ENCODE measurements at places on chromosomes 2 and 18. TPM values are rescaled to one million over a fixed set of nuclear protein-coding genes. Genes with fewer than 3 reads are reported as not detected.

- no peak for DNase-seq
Observed at GRCh38 chr2:62364791-62365528, 141.0 kb downstream of the TMEM17 start.

- no peak for DNase-seq
Observed at GRCh38 chr2:142010477-142011270, 120.1 kb downstream of the LRP1B start.

- DNase-seq: no peak
Observed at GRCh38 chr2:221845021-221845365, 272.9 kb upstream of the EPHA4 start.

DNA sequence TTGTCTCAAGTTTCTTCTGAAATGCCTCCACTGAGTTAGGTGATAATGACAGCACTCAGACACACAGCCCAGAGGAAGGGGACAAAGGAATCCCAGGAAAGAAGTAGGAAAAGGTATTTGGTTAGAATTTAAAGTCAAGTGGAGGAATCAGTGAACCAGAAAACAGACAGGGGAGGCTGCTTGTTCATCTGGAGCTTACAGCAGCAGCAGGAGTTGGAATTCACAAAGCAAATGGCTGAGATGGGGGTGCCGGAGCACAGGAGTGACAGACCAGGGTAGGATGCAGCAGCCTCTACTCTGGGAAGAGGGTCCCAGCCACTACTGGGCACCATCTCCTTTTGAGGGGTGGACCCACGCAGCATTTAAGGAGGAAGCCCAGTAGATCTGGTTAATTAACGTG, 104.8 kb downstream of the ST6GAL2 start:
- no peak for DNase-seq

DNA sequence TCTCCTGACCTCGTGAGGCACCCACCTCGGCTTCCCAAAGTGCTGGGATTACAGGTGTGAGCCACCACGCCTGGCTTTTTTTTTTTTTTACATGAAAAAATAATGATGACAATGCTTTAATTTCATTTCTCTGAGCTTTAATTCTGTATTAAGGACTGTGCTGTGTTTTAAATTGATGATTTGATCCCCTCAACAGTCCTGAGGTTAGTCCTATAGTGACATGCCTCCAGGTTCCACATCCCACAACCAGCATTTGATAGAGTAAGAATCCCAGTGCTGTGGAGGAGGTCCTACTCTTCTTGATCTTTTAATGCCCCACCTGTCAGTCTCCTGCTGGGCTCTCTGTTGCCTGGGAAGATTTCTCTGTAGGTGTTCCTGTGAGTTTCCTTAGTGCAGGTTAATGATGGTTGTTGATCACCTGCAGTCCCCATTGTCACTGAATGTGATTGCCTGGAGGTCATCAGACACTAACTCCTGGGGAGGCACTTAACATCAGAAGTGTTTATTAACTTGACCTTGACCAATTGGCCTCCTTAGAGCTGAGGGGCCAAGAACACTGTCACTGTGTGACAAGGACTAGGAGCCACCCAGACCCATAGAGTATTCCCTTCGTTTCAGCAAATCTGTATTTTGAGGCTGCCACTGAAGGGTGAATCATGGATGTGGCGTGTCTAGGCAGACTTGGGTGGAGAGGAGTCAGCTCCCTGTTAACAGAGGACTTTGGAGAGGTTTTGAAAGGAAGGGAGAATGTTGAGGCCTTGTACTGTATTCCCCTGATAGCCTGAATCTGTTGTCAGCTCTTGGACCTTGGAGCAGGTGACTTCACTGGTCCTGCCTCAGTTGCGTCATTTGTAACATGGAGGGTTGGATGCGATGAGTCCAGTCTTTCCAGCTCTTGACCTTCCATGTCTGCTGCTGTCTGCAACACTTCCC, 11.5 kb downstream of the ASAP2 start:
- no peak for DNase-seq

GRCh38 chr2:23505984-23506380, 121.0 kb downstream of the KLHL29 start:
- DNase-seq: no peak

DNA sequence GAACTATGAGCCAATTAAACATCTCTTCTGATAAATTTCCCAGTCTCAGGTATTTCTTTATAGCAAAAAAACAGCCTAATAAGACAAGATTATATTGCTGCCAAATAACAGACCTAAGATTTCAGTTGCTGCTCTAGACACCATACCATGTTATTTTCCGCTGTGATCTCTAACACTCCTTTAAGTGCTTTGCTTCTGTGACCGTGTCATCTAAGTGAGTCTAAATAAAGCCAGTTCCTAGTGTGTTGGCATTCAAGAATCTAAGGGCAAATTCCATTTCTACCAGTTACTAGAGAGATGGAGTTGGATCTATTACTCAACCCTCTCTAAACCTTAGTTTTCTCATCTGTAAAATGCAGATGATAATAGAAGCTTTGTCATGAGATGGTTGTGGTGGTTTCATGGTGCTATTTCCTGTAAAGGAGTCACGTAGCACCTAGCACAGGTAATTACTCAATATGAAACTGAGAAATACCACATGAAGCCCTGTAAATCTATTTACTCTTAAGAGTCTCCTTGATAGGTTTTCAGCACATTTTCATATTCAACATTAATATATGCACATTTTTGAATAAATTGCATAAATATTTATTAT, 40.5 kb downstream of the SPHKAP start:
- no peak for DNase-seq

- DNase-seq: no peak
Observed at GRCh38 chr2:162092008-162092390, 18.0 kb upstream of the DPP4 start.

DNA sequence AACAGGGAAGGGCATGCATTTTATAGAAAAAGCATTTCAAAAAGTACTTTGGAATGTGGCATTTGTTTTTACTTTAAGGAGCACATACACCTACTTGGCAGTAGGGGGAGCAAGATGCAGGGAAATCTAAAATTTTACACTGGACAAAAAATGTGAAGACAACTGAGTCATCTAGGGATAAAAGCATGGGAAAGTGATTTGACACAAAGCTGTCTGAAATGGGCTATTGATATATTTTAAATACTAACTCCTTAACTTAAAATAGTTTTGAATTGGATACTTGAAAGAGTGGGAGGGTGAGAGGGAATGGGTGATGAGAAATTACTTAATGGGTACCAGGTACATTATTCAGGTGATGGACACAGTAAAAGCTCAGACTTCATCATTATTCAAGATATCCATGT, 15.8 kb downstream of the TMEM200C start:
- DNase-seq: peak; percentile 24

GRCh38 chr2:208000701-208001395, 24.5 kb downstream of the PLEKHM3 start:
- DNase-seq: no peak

- no peak for DNase-seq
Observed at GRCh38 chr2:241519669-241520068, 11.3 kb upstream of the STK25 start.

DNA sequence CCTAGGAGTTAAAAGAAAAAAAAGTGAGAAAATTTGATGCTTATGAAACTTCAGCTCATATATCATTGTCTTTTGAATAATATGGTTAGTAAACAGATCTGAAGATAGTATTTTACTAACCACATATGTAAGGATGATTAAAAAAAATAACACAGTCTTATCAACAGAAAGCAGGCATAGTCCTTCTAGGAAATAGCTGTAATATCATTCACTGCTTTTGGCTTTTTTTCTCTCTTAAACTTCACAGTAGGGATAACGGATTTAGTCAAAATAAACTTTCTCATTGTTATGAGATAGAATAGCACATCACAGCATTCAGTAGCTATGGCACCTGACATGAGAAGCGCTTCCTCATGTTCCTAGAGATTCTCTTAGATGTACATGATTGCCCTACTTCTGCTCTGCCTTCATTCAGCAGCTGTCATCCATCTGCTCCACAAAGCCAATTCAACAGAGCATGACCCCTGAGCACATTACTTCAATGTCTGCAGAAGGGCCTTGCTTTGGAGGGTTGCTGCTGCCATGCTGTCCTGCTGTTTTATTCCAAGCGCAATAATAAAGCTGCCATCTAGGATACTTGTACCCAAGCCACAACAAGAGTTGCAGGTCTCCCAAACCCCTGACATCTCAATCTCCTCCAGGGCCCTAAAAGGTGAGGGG, 67.0 kb downstream of the TTC21B start:
- DNase-seq: no peak

GRCh38 chr18:72336786-72337185, 207.4 kb downstream of the CBLN2 start:
- no peak for DNase-seq

DNA sequence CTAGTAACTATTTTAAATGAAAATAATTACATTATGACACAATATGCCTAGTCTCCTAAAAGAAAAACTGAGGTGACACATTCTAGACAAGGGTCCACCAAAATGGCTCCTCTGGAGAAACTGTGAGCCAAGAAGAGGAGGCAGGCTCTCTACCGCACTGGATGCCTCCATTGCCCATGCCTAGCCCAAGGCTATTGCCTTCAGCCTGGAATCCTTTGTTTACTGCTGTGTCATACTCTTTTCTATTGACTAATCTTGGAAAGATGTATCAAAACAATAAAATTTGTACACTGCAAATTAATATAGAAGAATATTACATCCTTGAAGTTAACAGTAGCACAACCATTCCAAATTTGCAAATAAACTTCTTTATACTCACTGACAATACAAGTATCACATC, 167.1 kb downstream of the RAB3GAP1 start:
- DNase-seq: no peak

DNA sequence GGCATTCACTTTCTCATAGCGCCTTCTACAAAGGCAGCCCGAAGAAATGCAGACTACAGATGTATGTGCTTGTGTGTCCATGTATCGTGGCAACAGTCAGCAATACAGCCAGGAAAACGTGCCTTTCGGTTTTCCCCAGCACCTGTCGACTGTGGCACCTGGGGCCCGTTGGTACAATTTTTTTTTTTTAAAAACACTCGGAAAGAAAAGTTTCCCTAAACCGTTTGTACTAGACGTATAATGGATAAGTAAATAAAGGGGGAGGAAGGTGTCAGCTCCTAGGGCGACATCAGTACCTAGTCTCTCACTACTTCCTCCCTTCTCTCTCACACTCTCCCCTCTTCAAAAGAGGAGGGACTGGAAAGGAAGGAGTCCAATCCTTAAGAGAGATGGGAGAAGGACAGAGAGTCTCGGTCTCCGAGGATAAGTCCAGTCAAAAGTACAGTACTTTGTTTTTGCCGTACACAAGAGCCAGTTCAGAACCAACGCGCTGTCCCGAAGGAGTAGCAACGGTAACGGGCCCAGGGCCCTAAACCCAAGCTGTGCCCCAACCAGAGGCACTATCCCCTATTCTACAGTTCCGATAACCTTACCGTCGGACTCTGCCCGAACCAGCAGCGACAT, 759 bp downstream of the PPP4R3B start:
- DNase-seq: peak; percentile 65

DNA sequence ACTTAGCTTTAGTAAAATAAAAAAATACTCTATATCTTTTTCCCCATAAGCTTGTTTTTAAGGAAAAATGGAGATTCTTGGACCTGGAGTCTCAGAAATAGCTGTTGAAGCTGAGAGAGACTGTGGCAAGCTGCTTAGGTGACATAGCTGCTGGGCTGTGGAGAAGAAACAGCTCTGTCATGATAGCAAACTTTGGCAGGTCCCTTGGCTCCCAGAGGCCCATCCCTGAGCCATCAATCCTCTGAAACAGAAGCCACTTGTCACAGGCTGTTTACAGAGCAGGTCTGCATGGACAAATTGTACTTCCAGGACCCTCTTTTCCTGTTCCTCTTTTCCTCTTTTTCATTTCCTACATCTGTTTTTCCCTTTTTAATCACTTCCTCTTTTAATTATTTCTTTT, 1370.1 kb upstream of the CRIM1 start:
- no peak for DNase-seq

DNA sequence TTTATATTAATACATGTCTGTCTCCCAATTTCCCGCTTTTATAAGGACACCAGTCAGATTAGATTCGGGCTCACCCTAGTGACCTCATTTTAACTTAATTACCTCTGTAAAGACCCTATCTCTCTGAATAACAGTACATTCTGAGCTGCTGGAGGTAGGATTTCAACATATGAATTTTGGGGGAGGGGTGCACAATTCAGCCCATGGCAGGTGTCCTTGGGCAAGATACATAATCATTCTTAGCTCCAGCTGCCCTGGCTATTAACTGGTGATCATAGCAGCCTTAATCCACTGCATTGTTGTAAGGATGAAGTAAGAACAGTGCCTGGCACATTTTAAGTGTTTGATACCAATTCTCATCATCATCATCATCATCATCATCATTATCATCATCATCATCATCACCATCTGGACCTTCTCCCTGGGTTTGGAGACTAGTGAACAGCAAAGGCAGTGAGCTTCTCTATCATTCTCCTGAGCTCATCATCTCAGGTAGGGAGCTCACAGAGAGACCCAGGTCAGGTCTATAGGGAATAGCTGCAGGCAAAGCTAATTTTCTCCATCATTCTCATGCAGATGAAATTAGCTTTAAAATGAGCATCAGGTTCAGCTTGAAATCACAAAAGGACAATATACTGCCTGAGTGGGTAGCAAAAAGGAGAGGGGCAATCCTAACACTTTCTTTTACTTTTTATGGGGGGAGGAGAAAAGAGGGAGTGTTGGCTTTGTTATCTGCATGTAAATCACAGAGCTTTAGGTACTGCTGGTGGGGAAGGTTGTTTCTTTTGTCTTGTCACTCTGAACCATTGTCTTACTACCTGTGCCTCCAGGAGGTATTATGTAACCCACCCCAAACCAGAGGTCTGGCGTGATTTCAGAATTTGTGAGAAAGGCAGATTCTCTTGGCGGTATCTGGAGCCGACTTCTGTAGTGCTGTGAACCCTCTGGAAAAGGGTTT, 125.5 kb upstream of the SPRED2 start:
- no peak for DNase-seq

GRCh38 chr2:105496271-105496670, 97.4 kb upstream of the FHL2 start:
- no peak for DNase-seq

- DNase-seq: no peak
Observed at GRCh38 chr2:211141646-211142045, 585.2 kb downstream of the CPS1 start.

- DNase-seq: no peak
Observed at GRCh38 chr2:128930101-128930500, 611.4 kb upstream of the HS6ST1 start.

GRCh38 chr2:118929059-118929458, 12.9 kb upstream of the MARCO start:
- no peak for DNase-seq

GRCh38 chr18:22378672-22379282, 38.9 kb downstream of the CTAGE1 start:
- DNase-seq: peak; percentile 25

NEU2 gene
- total RNA-seq: not detected

VWC2L gene
- not detected for total RNA-seq

BMP10 gene
- total RNA-seq: not detected

CEP76 gene
- total RNA-seq: 15.1 TPM

STARD7 gene
- total RNA-seq: 300 TPM

PMS1 gene
- 39.0 TPM for total RNA-seq

KLHL14 gene
- total RNA-seq: 41.8 TPM

FARSB gene
- total RNA-seq: 45.9 TPM

All from HepG2 (cell line).